ENCODE measurements at places on chromosomes 4 and X.
A peak's percentile ranks its signal among the peaks of the same experiment; 100 is the strongest.

GRCh38 chrX:69614886-69615285, 1.0 kb upstream of the EDA start:
- no peak for DNase-seq

DNA sequence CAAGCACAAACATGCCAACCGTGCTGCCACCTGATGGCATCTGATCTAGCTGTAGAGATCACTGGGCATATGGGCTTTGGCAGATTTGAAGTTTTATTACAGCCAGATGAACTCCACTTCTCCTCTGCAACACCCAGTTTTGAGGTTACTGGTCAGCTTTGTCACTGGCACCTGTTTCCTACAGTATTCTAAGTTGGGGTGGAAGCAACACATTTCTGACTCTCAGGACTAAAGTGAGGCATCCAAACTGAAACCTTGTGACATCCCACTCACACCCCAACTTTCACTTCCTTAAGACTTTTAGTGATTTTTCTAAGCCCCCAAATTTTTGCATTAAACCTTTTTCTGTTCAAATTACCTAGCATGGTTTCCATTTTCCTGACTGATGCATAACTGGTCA, 115.1 kb upstream of the PCDH18 start:
- DNase-seq = no peak

GRCh38 chrX:44456685-44457084, 86.0 kb downstream of the FUNDC1 start:
- no peak for DNase-seq

GRCh38 chr4:129900430-129900953, 804.5 kb downstream of the C4orf33 start:
- DNase-seq = no peak

DNA sequence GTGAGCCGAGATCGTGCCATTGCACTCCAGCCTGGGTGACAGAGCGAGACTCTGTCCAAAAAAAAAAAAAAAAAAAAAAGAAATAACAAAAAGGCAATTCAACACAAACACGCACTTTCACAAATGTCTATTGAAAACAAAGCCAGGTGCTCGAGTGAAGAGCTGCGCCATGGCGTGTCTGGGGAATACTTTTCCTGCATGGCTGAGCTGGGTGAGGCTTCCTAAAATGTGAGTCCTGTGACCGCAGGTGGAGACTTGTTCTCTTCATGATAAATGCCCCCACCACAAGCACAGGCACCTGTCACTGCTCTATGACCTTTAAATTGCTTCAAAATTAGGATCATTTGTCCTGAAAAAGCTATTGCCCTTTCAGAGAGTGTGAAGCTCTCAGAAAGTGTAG, 4.0 kb upstream of the ABLIM2 start:
- DNase-seq = no peak

- no peak for DNase-seq
Measured at GRCh38 chr4:169256856-169257761, 13.6 kb downstream of the SH3RF1 start.

DNA sequence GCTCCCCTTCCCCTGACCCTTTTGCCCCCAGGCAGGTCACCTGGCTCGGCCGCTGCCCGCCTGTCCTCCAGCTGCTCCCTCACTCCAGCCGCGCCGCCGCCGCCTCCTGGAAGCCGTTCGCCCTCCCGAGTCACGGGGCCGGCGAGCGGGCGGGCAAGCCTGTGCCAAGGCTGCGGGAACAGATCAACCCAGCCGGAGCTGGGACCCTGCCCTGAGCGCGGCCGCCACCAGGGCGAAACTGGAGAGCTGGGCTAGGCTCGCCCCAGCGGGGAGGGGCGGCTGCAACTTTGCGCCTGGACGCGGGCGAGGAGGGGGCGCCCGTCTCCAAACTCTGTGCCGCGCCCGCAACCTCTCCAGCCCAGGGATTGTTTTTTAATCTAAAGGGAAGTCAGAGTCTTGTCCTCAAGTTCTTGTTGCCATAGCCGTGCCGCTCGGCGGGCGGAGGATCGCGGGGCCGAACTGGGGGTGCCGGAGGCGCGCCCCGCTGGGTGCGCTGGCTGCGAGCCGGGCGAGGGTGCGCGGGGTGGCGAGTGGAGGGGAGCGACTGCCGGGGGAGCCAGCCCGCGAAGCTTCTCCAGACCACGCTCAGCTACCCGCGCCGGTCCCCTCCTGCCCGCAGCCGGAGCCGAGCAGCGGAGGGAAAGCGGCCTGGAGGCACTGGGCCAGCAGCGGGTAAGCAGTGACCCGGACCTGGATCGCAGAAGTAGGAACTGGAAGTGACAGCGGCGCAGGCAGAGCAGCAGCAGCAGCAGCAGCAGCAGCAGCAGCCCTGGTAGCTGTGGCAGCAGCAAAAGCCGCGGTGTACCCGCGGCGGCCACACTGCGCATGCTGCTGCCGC, 13.4 kb downstream of the ARHGEF6 start:
- DNase-seq = peak; percentile 32

GRCh38 chrX:68083510-68083909, 349.8 kb downstream of the OPHN1 start:
- no peak for DNase-seq

- DNase-seq = peak; percentile 0
Measured at GRCh38 chrX:17788439-17788838, 51.1 kb downstream of the SCML1 start.

DNA sequence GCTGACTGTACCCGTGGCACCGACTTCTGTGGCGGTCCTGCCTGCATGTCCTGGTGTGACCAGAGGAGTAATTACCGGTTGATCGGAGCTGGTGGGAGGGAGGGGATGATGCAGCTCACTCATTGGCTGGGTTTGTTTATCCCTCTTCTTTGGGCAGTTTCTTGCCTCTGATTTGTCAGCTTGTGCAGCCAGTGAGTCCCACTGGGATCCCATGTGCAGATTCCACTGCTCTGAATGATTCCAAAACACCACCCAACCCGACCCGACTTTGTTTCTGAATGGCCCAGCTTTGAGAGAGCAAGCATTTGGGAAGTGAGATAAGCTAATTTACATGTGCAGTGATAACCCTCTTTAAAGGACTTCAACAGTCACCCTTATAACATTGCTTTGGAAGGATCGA, 13.8 kb downstream of the FHDC1 start:
- no peak for DNase-seq

GRCh38 chr4:128311659-128312403, 24.2 kb upstream of the PGRMC2 start:
- no peak for DNase-seq

- DNase-seq = no peak
Measured at GRCh38 chrX:154836163-154836562, 1.7 kb upstream of the SMIM9 start.

DNA sequence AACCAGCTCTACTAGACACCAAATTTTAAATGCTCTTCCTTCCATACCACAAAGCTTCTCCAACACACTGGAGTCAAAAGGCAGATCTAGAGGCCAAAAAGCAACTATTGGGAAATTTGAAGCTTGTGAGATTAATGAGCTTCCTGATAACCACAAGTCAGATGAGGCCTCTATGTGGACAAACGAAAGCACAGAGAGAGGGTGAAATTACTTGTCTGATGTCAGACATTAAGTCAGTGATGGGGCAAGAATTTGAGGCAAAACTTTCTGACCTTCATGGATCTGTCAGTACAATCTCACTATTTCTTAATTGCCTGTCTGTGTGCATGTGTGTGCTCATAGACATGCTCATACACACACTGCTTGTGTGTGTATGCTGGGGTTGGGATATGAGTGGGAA, 103.6 kb downstream of the GUCY2F start:
- no peak for DNase-seq

All from bone marrow (tissue), 2 donors.